Brain pericyte (primary cell): ENCODE measurements at places on chromosomes 4 and X.

- peak; percentile 0 for DNase-seq
These were observed 37.0 kb upstream of the ZBTB33 start for GRCh38 chrX:120213438-120214265.

GRCh38 chr4:74109870-74110605 is 11.0 kb upstream of the CXCL2 start:
- no peak for DNase-seq

GRCh38 chr4:60088807-60089486 is 1111.2 kb upstream of the ADGRL3 start:
- DNase-seq: no peak

DNA sequence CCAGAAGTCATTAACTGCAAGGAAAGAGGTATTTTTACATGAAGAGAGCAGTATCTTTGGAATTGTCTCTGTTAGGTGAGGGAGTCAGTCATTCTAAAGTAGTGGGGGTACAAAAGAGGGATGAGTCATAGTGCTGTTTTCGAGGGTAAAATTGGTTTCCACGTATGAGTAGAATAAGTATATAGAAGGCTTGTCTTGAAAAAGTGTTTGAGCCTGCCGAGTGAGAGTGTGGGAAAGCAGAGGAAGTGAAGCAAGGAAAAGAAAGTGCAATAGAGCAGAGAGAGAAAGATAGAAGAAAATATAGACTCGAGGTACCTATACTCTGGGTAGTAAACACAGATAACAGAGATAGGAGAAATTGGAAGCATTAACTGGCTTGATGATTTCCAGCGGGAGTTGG is 696.4 kb downstream of the DMD start:
- DNase-seq: no peak

GRCh38 chr4:153641532-153641931 is 42.5 kb upstream of the TLR2 start:
- no peak for DNase-seq

DNA sequence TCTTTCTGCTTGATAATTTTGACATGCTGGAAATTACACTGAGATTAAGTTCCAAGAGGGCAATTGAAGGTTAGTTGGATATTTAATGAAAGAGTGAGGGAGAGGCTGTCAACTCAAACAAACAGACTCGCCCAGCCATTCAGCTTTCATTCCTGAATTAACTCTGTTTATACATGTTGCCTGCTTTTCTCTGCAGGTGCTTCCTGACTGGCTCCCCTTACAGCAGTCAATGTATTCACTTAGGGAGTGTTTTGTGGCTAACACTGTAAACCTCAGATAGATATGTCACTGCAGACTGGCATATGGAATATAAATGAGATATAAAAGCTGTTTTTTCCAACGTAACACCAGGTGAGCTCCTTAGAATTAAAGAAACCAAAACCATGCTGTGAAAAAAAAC is 28.7 kb downstream of the TMPRSS11A start:
- no peak for DNase-seq

DNA sequence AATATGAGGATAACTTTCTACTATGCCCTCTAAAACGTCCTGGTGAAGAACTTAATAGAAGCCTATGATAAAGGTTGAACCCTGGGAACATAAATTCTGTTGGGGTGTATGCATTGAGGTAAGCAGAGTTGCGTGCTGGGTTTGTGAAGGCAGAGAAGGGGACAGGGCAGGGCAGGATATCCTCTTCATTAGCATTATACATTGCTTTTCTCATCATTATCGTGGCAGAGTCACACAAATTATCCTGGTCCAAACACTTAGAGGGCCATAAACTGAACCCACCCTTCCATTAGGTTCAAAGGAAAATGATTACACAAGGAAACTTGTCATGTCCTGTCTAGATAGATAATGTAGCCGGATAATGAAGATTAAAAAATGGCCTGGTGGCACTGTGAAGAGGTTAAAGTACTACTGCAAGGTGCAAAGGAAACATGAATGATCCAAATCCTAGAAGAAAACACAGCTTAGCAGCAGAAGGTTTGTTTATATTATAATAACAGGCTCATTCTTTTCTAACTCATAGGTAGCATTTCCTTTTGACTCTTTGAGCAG is 189.1 kb downstream of the SPCS3 start:
- DNase-seq: no peak
